ENCODE measurements at places on chromosomes 2 and 18.

GRCh38 chr2:227188292-227188691 is 23.9 kb downstream of the COL4A3 start:
- no peak for DNase-seq

DNA sequence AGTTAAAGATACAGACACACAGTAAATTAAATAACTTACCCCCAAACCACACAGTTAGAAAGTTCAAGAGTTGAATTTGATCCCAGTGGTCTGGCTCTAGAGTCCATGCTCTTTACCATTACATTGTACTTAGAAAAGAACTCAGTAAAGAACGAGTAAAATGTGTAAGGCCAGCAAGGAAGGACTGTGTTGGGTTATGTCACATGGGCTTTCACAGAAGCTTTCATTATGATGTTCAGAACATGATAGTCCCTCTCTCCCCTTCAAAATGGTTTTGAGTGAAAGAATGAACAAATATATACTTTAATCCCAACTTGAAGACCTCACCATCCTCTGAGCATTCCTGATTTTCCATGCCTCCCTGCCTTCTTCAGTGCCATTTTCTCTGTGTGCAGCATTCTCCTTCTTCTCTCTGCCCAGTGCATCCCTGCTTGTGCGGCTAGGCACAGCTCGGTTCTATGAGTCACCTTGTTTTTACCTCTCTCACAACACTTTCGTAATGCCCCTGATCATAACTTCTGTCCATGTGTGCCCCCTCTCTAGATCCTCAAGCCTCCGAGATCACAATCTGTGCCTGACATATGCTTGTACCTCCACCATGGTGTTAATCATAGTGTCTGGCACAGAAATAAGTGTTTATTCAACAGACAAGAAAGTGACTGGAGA is 22.0 kb downstream of the RASGRP3 start:
- no peak for DNase-seq

DNA sequence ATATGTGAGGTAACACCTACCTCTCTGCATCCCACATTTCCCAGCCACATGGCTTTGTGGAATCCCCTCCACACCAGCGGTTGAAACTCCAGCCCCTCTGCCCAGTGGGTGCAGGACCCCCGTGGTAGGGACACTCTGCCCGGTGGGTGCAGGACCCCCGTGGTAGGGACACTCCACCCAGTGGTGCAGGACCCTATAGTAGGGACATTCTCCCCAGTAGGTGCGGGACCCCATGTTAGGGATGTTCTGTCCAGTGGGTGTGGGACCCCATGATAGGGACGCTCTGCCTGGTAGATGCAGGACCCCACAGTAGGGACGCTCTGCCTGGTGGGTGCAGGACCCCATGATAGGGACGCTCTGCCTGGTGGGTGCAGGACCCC is 11.5 kb downstream of the COPS9 start:
- no peak for DNase-seq

GRCh38 chr2:73922681-73923080 is 4.0 kb upstream of the DGUOK start:
- no peak for DNase-seq

DNA sequence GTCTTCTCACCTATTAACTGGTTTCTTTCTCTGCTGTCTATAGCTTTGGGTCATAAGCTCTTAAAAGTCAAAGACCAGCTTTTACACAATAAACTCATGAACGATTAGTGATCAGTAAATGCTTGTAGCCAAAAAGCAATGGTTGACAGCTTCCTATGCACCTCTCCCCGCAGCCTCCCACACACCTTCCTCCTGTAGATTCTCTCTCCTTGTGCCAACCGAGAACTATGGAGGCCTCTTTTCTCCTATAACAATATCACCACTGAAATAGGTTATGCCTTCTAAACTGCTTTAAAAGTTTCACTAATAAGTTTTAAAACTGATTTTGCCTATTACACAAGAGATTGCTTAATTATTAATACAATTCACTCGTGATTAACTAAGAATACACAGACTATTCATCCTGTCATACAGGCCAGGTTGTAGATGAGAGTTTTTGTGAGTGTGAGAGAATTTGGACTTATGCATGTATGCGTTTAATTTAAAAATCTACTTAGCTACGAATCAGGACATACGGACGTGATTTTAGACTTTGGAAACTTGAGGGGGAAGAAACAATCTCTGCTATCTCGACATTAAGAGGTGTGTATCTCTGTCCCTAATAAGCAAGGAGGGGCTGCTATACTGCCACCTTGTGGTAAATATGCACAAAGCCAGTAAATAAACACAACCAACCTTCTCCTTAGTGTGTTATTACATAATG is 229.1 kb upstream of the RBBP8 start:
- DNase-seq = no peak

DNA sequence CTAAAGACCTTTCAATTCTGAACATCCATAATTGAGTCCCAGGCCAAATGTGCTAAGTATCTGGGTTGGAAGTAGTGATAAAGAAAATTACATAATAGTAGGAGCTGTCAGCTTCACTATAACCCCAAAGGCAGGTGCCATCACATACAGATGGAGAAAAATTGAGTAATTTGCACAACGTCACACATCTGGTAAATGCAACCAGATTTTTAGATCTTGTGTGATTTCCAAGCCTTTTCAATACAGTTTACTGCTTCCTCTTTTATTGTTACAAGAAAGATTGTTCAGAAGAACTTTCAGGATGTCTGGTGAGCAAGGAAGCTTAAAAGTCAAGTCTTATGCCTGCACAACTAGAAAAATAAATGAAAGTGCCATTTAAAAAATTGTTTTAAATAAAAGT is 62.3 kb downstream of the UBE2E3 start:
- no peak for DNase-seq

GRCh38 chr18:23608211-23608610 is 21.9 kb upstream of the NPC1 start:
- no peak for DNase-seq

DNA sequence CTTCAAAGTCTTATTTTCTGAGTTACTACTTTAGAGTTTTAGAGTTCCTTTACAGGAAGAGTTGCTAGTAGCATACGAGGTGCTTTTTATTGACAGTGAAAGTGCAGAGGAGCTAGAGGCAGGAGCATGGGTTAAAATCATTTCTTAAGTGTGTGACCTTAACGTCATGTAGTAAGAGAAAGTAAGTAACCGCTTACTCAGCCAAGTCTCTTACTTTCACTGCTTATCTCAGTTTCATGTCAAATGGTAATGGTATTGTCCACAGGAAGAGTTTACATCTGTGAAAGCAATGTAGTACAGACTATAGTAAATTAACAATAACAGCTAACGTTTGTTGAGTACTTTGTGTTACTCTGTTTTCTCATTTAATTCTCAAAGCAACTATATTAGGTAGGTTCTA is 12.6 kb downstream of the NDUFAF7 start:
- DNase-seq = no peak

- no peak for DNase-seq
Measured at GRCh38 chr2:2523461-2524347, 192.6 kb upstream of the MYT1L start.

GRCh38 chr18:57709335-57709734 is 87.7 kb upstream of the NARS1 start:
- DNase-seq = no peak

DNA sequence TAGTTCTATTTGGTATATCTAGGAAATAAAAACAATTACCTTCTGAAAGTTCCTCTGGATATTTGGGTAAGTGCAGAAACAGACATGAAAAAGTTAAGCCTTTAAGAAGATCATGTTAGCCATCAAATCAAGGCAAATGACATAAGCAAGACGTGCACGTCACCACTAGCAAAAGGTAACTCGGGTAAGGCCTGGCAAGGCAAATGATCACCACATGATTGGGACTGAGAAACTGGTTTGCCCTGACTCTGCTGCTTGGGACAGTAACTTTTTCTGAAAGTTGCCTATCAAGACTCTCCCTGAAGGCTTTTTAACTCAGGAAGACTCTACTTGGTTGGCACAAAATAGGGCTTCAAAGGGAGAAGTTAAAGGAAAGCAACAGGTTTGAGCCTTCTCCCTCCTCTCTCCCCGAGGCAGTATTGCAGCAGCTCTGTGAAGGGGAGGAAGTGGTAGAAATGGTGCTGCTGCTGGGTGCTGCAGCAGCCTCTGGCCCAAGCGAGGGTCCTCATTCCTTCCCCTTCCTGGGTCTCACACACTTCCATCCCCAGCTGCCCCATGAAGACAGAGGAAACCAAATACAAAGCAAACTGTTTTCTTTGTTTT is 17.1 kb upstream of the TMEM237 start:
- DNase-seq = no peak

- DNase-seq = no peak
Measured at GRCh38 chr2:7031547-7032245, 114.5 kb downstream of the RNF144A start.

DNA sequence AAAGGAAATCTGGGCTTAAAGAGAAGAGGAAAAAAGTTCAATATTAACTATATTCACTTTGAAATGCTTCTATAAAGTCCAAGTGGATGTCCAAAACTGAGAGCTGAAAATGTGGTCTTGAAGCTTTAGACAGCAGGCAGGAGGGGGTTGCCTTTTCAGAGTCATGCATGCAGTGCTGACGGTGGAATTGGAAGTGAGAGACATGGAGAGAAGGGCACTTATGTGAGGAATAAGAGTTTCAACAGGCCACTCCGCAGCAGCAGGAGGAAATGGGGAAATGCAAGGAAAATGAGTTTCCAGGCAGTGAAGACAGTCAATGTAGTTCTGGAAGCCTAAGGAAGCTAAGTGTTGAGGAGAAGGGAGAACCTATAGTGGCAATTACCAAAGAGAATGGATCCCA is 33.0 kb upstream of the LRRC30 start:
- no peak for DNase-seq

DNA sequence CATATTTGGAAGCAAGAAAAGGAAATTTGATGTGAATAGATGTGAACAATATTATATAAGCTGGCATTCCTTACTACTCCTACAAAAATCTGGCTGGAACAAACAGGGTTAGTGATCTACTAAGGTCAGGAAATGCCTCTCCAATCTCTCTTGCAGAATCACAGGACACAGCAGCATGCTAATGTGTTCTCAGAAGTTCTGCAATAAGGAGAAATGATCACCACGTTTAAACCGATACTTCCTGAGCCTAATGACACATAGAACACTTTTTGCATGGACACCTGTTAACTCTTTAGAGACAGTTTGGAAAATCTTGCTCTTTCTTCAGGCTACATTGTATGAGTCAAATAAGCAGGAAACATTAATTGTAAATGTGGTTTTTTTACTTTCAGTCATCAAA is 89.6 kb upstream of the MAP3K20 start:
- DNase-seq = no peak

DNA sequence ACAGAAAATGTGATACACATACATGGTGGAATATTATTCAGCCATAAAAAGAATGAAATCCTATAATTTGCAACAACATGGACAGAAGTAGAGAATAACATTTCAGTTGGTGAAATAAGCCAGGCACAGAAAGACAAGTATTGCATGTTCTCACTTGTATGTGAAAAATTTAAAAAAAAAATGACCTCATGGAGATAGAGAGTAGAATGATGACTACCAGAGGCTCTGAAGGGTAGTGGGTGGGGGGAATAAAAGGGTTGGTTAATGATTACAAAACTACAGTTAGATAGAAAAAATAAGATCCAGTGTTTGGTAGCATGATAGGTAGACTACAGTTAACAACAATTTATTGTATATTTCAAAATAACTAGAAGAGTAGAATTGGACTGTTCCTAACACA is 24.5 kb downstream of the PRKD3 start:
- DNase-seq = no peak

DNA sequence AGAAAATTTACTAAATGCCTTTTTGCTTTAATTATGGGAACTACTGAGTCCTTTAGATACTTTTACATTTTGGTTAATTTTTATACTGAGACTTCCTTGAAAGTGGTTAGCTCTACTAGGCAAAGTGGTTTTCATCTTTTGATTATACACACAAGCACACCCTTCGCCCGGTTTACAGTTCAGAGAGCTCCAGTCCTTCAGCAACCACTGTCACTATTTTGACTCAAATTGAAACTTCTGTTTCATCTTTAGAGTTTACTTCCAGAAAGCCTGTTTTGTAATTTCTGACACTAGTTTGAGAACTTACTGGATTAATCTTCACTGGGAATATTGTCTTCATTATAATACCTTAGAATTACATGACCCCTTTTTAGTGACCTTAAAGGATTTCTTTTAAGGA is 140.3 kb upstream of the FOSL2 start:
- no peak for DNase-seq

DNA sequence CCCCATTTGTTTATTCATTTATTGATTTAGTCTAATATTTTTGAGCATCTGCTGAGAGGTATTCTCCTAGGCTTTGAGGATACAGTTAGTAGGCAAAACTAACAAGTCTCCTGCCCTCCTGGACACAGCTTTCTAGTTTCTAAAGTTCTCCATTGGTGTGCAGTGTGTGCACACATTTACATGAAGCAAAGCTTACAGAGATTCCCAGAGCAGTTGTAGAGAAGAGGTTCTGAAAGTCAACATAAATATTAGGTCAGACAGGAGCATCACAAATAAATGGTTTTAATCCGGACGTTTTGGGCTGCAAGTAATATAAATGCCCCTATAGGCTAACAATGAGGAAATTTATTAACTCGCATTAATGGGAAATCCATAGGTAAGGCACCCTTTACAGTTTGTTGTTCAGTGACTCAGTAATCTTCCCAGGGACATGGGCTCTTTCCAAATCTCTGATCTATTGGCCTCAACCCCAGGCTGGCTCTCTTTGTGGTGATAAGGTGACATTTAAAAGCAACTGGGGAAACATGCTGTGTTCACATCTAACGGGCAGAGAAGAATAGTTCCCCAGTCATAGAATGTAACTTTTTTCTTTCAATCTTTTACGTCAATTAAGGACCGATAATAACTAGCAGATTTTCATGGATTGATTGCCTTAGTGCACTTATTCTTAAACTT is 407.2 kb downstream of the PTPRM start:
- DNase-seq = no peak

- no peak for DNase-seq
Measured at GRCh38 chr18:9755615-9756014, 47.5 kb downstream of the RAB31 start.

GRCh38 chr2:66530651-66531050 is 95.7 kb downstream of the MEIS1 start:
- DNase-seq = no peak

DNA sequence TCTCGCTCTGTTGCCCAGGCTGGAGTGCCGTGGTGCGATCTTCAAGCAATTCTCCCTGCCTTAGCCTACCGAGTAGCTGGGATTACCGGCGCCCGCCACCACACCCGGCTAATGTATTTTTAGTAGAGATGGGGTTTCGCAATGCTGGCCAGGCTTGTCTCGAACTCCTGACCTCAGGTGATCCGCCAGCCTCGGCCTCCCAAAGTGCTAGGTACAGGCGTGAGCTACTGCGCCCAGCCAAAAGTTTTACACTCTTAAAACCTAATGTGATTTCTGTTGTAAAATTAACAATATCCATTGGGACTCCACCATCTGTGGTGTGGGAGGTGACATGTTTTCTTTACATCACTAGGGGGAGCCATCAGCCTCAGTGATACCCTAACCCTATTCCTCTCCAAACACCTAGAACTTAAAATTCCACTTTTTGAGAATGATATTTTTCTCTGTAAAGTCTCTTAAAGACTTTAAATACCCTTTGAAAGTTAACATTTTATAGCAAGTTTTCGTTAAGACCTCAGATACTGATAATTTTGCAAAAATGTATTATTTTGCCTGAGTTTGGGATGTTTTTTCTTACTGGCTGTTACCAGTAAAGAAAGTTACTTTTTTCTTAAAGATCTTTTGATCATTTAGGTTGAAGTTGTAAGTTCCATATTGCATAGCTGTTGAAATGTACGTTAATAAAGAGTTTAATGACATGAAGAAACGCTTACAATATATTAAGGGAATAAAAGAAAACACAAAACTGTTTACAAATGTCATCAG is 11.6 kb upstream of the EIF2AK2 start:
- peak; percentile 16 for DNase-seq

All from activated T-cell treated with anti-CD3 and anti-CD28 coated beads for 24 hours (primary cell).